ENCODE measurements at places on chromosomes 7 and 10.
A peak's percentile ranks its signal among the peaks of the same experiment; 100 is the strongest.

- DNase-seq = no peak
These were observed 59.2 kb downstream of the SLC16A12 start for GRCh38 chr10:89476150-89476549.

DNA sequence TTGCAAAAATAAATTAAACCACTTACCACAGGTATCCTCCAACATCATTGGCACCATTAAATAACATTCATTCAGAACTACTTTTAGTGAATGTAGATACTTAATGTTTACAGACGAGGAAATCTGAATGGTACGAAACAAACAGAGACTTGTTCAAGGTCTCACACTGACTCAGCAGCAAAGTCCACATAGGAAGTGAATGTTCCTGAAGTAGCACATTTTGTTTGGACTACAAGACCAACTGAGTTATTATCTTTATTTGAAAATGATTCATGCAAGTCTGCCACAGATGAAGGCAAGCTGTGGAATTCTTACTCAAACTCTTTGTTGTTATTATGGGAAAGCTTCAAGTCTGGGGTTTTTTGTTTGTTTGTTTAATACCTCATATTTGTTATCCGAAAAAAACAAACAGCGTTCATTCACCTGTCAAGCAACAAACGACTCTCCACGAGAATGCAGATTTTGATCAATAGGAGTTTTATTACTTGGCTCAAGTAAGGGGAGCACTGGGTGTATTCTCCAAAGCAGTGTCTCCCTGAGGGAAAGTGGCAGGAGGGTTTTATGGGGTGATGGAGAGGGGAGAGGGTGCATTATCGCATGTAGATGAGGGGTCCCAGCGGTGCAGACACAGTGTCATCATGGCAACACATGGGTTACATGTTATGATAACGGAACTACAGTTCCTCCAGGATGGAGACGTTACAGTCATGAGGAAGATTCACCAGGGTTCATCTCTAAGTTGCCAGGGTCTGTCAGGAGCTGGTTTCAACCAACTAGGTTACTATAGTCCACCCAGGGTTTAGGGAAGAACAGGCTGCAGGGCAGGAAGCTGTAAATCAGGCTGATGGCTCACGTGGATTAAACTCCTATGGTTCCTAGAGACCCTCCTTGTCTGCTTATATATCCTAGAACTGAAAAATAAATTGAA lies 147.7 kb upstream of the AKR1E2 start:
- peak; percentile 73 for DNase-seq

GRCh38 chr7:29485339-29486190 lies 78.1 kb upstream of the PRR15 start:
- no peak for DNase-seq

GRCh38 chr7:2639181-2639681 lies 7.4 kb downstream of the TTYH3 start:
- DNase-seq = no peak

DNA sequence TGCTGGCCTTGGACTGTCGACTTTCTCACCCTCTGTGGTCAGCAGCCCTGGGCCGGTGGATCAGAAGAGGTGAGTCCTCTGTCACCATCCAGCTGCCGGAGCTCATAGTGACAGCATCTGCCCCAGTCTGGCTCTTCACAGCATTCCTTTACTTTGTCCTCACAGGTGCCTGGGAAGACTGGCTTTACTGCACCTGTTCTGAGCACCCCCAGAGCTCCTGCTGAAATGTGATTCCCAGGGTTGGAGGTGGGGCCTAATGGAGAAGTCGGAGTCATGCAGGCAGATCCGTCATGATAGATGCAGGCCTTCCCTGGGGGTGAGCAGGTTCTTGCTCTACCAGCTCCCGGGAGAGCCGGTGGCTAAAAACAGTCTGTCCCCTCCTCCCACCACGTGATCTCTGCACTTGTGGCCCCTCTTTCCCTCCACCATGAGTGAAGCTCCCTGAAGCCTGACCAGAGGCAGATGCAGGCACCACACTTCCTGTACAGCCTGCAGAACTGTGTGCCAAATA lies 171.5 kb downstream of the ZMYND11 start:
- no peak for DNase-seq

- peak; percentile 55 for DNase-seq
These were observed 19.9 kb upstream of the GPAM start for GRCh38 chr10:112203328-112204076.

Data from fibroblast of skin of right biceps (primary cell).